ENCODE measurements at places on chromosomes 3 and 15.

DNA sequence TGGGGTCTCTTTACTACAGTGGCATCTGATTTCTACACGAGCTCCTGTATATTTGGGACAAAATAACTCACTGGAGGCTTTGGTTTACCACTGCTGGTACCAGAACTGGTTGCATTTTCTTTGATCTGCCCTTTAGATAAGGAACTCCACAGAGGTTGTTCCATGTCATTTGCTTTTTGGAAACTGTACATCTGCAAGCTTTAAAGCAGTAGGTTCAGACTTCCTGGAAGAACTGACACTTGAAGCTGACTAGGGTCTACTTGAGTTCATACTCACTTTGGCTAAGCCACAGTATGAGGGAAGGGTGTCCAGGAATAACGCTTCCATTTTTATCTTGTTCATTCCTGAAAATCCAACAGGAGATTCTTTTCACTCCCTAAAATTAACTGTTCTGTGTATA is 86.4 kb downstream of the WWTR1 start:
- no peak for DNase-seq

- DNase-seq: peak; percentile 69
These were observed 128.4 kb downstream of the IGF1R start for GRCh38 chr15:98776607-98777281.

- DNase-seq: no peak
These were observed 88.6 kb upstream of the HERC1 start for GRCh38 chr15:63922261-63922904.

- DNase-seq: no peak
These were observed 1.6 kb upstream of the LTF start for GRCh38 chr3:46466273-46466672.

- DNase-seq: no peak
These were observed 111.2 kb downstream of the EOMES start for GRCh38 chr3:27610800-27611525.

GRCh38 chr15:32152574-32152973 is 122.3 kb downstream of the CHRNA7 start:
- DNase-seq: no peak

DNA sequence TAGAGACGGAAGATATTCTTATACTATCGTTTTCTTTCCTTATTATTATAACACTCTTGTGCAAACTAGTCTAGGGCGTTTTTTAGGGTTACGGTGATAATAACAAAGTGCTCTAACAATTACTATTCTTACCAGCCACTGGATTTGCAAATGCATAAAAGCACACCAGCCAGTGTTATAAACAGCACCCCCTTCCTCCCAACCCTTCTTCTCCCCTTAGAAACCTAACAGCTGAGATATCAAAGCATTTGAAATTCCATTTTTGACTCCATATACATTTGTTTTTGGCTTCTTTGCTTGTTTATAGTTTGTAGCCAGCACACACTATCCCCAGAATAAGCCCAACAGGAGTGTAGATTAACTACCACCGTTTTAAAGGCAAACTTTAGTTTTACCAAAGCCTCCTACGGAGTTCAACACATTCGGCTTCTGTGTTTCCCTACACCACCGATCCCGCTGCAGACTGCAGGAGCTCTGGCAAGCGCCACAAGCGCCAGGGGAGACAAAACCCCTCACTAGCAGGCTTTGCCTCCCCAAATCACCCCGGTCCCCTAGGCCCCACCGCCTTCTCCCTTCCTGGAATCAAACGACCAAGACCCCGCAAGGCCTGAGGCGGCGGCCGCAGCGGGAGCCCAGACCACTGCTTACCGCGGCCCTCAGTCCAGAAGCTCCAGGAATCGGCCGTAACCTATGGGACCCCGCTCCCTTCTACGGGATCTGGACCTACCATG is 461 bp downstream of the COPB2 start:
- no peak for DNase-seq

GRCh38 chr3:38111201-38111600 is 25.7 kb downstream of the ACAA1 start:
- no peak for DNase-seq
